ENCODE measurements at places on chromosomes 12 and 14.

- no peak for DNase-seq
Measured at GRCh38 chr12:6080149-6081045, 44.1 kb downstream of the VWF start.

- no peak for DNase-seq
Measured at GRCh38 chr14:67971627-67972625, 152.3 kb downstream of the RAD51B start.

GRCh38 chr12:42706321-42706720 is 116.8 kb upstream of the PRICKLE1 start:
- no peak for DNase-seq

DNA sequence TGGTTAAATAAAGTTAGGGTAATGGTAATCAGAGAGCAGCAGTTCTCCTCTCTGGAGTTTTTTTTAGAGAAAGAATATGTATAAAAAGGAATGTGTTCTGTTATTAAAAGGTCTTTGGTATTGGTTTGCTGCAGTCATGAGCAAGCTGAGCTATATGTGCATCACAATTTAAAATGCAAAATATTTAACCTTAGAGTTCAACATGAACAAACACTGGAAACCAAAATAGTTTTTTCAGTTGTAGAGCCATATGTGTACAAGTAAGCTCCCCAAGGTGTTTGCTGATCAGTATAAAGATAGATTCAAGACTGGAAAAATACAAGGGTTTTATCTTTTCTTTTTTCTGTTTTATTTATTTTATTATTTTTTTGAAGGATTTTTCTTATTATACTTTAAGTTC is 245.0 kb downstream of the NUBPL start:
- DNase-seq, result no peak

- no peak for DNase-seq
Measured at GRCh38 chr14:67440513-67440912, 28.5 kb upstream of the PLEK2 start.

GRCh38 chr12:81330480-81330879 is 252.6 kb downstream of the ACSS3 start:
- no peak for DNase-seq

DNA sequence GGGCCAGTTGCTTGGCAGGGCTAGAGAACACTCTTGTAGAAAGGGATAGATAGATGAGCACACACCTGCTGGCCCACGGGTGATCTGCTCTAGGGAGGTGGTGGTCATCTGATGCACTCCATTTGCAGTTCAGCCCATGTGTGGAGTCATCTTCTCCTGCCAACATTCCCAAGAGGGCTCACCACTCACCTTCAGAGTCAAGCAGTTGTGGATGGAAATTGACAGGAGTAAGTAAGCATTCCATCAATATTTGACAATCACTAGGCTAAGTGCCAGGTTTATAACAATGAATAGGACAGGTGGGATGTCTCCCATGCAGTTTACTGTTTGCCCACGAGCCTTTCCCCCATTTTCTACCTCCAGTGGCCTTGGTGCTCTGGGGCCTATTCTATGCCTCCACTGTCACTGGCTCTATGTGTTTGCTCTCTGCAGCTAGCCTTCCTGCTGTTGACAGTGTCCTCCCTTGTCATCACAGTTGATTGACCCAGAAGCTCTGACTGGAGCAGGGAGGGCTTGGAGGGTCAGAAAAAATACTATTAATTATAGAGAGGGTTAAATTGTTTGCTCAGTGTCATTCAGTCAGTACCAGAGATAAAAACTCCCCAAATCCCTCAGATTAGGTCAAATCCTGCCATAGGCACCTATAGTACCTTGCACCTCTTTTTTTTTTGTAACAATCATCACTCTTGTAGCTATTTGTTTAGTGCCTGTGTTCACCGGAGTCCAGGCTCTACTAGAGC is 134.6 kb upstream of the PZP start:
- DNase-seq, result no peak

DNA sequence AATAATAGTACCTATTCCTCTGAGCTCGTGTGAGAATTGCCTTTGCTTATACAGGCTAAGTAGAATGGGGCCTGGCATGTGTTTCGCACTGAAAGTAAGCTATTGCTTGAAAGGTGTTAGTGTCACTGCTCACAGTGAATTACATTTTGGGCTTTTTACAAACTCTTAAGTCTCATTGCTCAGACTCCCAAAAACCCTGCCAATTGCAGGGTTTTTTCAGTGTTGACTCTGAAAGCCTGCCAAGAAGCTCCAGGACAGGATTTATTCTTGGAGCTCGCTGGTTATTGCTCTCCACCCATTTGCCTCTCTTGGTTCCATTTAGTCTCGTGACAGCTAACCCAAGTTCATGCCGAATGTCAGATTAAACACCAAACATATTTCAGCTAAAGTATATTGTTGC is 39.8 kb downstream of the NOPCHAP1 start:
- peak; percentile 45 for DNase-seq

DNA sequence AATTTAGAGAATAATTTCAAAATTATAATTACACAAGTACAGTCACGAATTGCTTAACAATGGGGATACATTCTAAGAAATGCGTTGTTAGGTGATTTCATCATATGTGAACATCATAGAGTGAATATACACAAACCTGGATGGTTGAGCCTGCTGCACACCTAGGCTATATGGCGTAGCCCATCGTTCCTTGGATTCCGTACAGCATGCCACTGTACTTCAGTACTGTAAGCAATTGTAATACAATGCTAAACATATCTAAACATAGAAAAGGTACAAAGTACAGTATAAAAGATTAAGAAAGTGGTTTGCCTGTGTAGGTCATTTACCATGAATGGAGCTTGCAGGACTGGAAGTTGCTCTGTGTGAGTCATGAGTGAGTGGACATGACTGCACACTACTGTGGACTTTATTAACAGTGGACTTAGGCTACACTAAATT is 286.2 kb downstream of the CACNA1C start:
- peak; percentile 34 for DNase-seq

GRCh38 chr12:4169959-4170358 is 103.6 kb upstream of the CCND2 start:
- DNase-seq, result no peak

- DNase-seq, result no peak
Measured at GRCh38 chr12:114302606-114303315, 103.2 kb downstream of the TBX5 start.

GRCh38 chr14:61877035-61877390 is 114.8 kb downstream of the SNAPC1 start:
- DNase-seq, result no peak

DNA sequence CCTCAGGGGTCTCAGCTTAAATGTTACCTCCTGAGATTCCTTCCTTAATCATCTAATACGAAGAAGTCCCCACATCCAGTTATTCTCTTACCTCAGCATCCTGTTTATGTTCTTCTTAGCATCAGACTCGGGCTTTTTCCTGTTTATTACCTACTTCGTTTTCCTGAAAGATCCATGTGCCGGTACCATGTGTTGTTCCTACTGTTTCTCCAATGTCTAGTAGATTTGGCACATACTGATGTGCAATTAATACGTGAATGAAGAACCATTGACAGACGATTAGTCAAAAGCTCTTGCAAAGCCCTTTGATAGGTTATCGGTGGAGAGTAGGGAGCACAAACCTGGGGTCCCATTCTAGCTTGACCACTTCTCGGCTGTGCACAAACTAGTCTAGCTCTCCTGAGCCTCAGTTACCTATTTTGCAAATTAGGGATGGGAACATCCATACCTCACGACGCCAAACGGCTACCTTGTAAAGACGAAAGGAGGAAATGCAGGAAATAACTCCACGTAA is 735 bp upstream of the MAPKAPK5 start:
- DNase-seq, result no peak

GRCh38 chr12:106064721-106065021 is 74.1 kb downstream of the NUAK1 start:
- no peak for DNase-seq

- no peak for DNase-seq
Measured at GRCh38 chr14:45133683-45134050, 614 bp downstream of the FKBP3 start.

- DNase-seq, result no peak
Measured at GRCh38 chr14:32329146-32329545, at the start of gene AKAP6. Gene AKAP6, plus strand, starts transcription at chr14:32329298. Its CDS starts 104,196 bp downstream, at chr14:32433494.

DNA sequence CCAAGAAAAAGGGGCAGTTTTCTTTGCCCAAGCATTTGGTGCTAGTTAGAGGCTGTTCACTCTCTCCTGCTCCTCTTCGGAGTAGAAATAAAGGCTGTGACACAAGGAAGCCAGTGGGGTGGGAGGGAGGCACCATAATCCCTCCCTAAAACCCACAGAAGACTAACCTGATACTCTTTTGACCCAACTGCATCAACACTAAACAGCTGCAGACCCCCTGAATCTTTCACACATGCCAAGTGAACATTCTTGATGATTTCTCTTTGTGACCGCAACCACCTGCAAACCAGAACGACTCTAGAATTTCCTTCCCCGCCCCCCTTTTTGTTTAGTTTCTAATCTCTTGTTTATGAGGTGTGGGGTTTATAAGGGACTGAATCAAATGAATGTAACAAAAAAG is 175.8 kb upstream of the BCL2L14 start:
- DNase-seq, result no peak

GRCh38 chr14:69963966-69964365 is 84.8 kb downstream of the SMOC1 start:
- no peak for DNase-seq

GRCh38 chr12:9951026-9951675 is 19.0 kb upstream of the CLEC2A start:
- no peak for DNase-seq

DNA sequence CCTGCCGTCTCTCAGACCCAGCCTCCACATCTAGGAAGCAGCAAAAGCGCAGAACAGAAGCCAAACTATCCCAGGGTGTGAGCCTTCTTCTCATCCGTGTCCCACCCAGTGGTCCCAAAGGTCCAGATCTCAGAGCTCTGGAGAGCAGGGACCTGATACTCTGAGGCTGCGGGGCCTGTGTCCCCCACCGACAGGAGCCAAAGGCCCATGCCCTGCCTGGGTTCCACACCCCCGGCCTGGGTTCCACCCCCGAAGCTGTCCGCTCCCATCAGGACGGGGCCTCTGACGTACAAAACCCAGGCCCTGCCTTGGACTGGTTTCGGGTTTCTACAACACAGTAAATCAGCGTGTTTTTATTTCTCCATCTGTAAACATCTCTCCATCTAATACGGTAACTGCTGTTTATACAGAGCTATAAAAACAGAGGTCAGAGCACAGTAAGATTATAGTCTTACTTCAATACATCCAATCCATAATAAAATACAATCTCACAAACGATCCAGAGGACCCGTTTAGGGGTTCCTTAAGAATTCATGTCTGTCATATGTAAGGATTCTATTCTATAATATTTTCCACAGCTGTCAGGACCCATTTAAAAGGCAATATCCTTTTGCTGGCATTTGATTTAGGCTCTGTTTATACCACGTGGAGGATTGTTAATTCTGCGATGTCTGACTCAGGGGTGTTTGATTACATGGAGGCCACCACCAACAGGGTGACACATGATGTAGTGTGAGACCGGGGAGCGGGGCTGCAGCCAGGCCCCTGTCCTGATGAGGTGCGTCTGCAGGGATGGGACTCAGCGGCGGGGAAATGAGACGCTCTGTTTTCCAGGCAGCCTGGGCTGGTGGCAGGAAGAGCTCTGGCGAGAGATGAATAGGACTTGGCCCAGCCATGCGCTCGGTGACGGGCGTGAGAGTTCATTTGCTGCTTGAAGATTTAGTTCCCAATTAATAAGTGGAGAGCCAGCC is 110.3 kb downstream of the DICER1 start:
- DNase-seq, result no peak

DNA sequence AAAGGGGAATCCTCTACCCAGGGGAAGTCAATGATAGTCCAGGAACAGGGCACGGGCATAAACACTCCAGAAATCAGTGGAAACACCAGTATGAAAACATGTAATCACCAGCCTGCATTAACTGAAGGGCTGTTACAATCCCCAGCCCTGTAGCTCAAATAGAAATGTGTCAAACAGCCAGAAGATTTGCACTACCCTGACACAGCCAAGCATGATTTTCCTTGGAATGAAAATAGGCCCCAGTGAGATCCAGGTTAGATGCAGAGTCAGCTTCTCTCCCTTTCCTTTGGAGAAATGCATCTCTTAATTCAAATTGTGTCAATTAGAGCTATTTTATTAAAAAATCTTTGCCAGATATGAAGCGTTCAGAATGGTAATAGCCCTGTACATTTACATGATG is 158.1 kb downstream of the RPS29 start:
- no peak for DNase-seq

DNA sequence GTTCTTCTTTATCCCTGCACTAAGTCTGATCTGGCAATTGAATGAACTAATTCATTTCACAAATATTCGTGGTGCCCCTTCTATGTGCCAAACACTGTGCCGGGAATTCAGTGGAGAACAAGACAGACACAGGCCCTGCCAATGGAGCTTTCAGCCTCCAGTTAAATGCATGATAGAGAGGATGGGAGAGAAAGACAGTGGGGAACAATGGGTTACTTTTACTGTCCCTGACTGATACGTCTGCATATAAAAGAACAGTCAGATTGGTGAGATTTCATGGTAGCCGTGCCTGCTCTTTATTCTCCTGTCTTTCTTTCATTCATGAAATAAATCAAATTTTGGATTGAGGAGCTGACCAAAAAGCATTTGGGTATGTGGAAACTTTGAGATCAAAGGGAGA is 78.5 kb downstream of the TMEM117 start:
- DNase-seq, result no peak

DNA sequence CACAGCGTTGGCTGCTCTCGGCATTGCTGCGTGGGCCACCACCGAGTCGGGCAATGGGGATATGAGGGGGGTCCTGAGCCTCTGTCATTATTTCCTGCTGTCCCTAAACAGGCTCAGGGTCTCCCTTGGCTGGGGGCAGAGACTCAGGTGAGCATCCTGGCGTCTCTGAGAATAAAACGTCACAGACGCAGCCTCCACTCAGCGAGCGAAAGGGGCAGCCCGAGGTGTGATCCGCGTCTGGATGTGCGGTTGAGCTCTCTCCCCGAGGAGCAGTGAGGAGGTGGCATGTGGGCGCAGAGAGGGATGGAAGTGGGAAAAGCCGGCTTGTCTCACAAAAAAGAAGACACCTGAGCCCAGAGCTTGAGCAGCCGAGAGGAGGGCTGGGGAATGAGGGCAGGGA is 62.6 kb downstream of the GALNT9 start:
- no peak for DNase-seq

DNA sequence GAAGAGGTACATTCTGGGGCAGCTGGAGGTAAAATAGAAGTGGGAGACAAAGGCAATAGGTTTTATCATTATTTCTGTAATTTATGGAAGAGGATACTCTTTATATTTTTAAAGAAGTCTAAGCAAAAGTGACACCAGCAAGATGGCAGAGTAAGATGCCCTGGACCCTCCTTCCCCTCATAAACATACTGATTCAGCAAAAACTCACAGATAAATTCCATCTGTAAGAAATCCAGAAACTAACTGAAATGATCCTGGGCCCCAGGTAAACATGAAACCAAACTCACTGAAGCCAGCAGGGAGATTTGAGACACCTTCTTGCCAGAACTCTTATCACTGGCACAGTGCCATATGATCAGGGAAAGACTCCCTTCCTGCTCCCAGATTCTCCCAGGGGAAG is 79.9 kb downstream of the GCH1 start:
- no peak for DNase-seq

DNA sequence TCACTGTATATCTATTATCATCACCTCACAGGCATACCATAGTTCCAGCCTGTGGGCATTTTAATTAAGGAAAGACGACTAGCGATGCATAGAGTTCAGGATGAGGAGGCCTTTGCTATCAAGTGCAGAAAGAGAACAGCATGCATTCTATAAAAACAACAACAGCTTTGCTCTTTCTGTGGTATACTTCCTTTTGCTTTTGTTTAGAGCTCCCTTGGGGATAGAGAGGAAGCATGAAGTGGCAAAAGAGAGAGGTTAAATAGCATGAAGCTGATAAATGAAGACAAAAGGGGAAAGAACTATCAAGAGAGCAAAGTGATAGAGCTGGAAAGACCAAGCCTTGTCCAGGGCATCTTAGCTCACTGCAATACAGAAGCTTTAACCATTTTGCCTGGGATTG is 23.5 kb downstream of the IFNG-AS1 start:
- no peak for DNase-seq

Data from GM03348 (cell line).